RCC 7860 (cell line): ENCODE measurements at places on chromosomes 3 and 15.
A peak's percentile ranks its signal among the peaks of the same experiment; 100 is the strongest.

- no peak for DNase-seq
These were observed 34.7 kb downstream of the KLHL25 start for GRCh38 chr15:85760049-85760448.

DNA sequence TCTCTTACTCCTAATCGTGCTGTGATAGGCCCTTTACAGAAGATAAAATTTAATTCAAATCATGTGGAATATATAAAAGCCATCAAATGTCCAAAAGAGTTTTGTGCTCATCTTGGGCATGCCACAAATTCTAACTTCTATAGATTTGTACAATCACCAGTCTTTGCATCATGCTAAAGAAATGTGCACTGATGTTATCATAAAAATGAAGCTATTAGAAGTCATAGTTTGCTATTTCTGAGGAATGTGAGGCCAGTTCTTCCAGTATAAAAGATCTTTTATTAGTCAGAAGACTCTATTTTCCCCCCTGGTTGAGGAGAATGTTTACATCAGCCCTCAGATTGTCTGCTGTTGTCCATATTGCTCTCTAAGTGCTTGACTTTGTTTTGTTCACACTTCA lies 2.1 kb upstream of the ANXA2 start:
- peak; percentile 70 for DNase-seq

DNA sequence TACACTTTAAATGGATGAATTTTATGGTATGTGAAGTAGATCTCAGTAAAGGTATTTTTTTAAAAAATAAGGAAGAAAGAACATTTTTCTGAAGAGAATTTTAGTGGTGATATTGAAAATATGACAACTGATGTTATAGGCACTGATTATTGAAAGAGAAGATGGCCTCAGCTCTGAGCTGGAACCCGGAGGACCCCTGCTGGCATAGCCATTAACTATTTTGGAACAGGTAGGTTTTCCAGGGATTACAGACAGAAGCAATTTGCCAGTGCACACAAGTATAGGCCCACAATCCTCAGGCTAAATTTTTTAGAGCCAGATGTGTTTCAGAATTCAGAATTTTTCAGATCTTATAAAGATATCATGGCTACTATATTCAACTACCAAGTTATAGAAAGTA lies 315.9 kb upstream of the GPR149 start:
- DNase-seq, result no peak

GRCh38 chr3:159928666-159929065 lies 60.0 kb upstream of the IL12A start:
- peak; percentile 100 for DNase-seq

GRCh38 chr3:59995563-59995962 lies 945.7 kb upstream of the CFAP20DC start:
- no peak for DNase-seq

GRCh38 chr15:49415638-49416037 lies 7.4 kb upstream of the FGF7 start:
- peak; percentile 12 for DNase-seq

DNA sequence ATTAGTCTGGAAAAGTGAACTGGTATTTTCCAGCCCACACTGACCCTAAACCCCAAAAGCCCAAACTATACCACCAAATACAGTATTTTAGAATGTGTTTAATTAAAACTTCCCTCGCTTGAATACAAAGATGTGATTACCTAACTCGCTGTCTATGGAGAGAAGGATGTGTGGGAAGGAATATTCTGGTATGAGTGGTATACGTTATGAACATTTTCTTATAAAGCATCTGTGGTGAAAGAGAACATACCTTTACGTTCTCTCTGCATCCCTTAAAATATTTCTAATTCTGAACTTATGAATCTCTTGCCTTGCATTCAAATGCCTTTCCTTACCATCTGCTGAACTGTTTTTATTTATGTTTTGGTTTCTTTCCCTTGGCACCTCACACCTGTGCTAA lies 201.4 kb downstream of the MBNL1 start:
- DNase-seq, result no peak

DNA sequence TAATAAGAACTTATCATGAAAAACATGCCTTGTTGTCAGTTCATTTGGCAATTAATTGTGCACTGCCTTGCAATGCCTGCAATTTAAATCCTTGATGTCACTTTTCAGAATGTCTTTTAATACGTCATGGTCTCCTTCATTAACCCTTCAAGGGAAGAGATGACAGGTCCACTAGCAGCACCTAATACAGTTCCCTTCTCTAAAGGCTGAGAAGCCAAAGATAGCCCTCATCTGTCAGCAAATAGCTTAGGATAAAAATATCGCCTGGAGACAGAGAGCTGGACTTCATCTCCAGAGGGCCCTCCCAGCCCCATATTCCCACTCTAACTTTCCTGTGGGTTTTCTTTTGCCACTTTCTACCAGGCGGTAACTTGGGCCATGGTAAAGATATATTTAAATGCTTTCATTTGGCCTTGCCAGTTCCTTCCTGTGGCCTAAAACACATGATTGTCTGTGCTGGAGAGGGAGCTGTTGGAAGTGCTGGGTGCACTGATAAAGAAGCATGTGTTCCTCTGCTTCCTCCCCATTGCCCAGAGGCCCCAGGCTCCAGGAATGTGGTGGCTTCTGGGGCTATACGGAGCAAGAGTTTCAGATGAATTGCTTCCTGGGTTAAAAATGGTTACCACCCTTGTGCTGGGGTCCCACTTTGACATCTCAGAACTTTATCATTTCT lies 76.3 kb upstream of the UMPS start:
- DNase-seq, result no peak
